ENCODE measurements at places on chromosomes 13 and 19. TPM values are rescaled to one million over a fixed set of nuclear protein-coding genes. Genes with fewer than 3 reads are reported as not detected.

GRCh38 chr13:26899202-26899601 is 138.6 kb upstream of the GPR12 start:
- no peaks in the 10 kb centered on the region for H3K36me3 ChIP-seq
- peaks cover 16% of the 10 kb centered on the region for H3K27me3 ChIP-seq
- no peaks in the 10 kb centered on the region for H3K4me1 ChIP-seq
- no peak overlapping the region for H3K27ac ChIP-seq
- no peak for DNase-seq
- no peak overlapping the region for H3K4me3 ChIP-seq

- no peak overlapping the region for H3K4me3 ChIP-seq
- H3K36me3 ChIP-seq: peaks cover 2% of the 10 kb centered on the region
- H3K27me3 ChIP-seq: peaks cover 7% of the 10 kb centered on the region
- no peak overlapping the region for H3K27ac ChIP-seq
- DNase-seq: no peak
- no peaks in the 10 kb centered on the region for H3K4me1 ChIP-seq
Observed at GRCh38 chr19:53915000-53915399, 5.9 kb downstream of the CACNG7 start.

DNA sequence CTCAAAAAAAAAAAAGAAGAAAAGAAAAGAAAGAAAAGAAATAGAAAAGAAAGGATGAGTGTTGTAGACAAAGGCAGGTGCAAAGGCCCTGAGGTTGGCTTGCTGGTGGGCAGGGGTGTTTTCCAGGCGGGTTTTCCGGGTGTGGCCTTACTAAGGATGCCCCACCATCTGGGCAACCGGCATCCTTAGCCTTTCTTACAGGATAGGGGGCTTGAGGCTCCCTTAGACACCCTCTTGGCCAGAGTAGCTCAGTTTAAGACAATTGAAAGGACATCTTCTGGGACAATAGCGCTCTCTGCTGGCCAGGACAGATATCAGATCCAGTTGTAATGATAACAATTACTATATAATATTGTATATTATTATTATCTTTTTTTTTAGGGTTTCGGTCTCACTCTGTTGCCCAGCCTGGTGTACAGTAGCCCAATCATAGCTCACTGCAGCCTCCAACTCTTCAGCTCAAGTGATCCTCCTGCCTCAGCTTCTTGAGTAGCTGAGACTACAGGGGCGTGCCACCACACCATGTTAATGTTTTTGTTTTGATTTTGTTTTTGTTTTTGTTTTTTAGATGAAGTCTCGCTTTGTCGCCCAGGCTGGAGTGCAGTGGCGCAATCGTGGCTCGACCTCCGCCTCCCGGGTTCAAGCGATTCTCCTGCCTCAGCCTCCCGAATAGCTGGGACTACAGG is 1.4 kb upstream of the QTRT1 start:
- H3K27me3 ChIP-seq: no peaks in the 10 kb centered on the region
- H3K36me3 ChIP-seq: no peaks in the 10 kb centered on the region
- DNase-seq: peak; percentile 54
- no peak overlapping the region for H3K27ac ChIP-seq
- H3K4me1 ChIP-seq: no peaks in the 10 kb centered on the region
- no peak overlapping the region for H3K4me3 ChIP-seq

- no peaks in the 10 kb centered on the region for H3K27me3 ChIP-seq
- H3K36me3 ChIP-seq: no peaks in the 10 kb centered on the region
- no peak overlapping the region for H3K27ac ChIP-seq
Observed at GRCh38 chr13:35216131-35216530, 260.4 kb downstream of the MAB21L1 start.

DNA sequence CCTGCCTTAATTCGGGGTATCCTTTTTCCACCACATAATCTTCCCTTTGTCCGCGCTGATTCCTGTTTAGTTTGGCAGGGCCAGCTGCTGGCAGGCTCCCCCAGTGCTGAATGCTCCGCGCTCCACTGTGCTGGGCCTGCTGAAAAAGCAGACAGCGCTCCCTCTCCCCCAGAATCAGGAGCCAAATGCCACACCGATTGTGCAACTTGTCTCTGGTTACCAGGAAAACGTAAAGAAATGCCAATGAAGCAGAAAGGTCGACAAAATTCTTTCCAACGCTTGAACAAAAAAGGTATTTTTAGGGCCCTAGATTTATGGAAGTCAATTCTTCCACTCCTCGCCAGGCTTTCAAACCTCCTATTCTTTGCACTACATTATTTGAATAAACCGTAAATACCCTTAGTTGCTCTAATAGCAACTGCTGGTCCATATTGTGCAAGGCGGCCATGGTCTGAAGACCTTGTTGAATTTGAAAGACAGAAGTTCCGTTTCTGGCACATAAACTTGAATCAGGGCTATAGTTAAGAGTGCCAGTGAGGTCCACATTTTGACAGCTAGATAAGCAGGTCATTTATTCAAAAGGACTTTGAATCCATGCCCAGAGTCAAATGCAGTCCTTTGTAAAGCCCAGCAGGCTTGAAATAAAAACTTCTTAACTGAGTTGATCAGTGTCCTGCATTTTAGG is 206.7 kb upstream of the RFC3 start:
- H3K36me3 ChIP-seq: no peaks in the 10 kb centered on the region
- peaks cover 5% of the 10 kb centered on the region for H3K4me1 ChIP-seq
- peak overlapping the region; percentile 78 for H3K27ac ChIP-seq
- H3K27me3 ChIP-seq: no peaks in the 10 kb centered on the region
- H3K4me3 ChIP-seq: no peak overlapping the region

DNA sequence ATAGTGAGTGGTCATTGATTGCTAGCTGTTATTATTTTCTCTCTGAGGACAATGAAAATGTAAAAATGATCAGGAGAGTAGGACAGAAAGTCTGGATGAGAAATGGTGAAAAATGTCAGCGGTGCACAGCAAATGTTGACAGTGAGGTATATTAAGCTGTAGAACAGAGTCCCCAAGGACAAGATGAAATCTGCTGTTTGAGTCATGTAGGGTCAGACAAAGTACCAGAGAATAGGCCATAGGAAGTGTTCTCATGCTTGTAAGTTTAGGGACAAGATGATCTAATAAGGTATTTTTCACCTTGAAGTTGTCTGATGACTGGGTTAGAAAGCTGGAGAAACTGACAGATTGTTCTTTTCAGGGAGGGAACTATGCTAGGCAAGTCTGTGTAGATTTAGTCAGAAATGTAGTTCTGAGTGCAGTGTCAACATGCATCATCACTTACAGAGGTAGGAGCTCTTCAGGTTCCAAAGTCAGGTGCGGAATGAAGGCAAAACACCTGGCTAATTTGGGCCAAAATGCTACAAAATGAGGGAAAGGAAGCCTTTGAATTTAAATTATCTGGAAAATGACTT is 369.3 kb downstream of the DLEU7 start:
- H3K4me1 ChIP-seq: no peaks in the 10 kb centered on the region
- no peak overlapping the region for H3K27ac ChIP-seq
- DNase-seq: no peak
- H3K27me3 ChIP-seq: peaks cover 1% of the 10 kb centered on the region
- no peak overlapping the region for H3K4me3 ChIP-seq

DNA sequence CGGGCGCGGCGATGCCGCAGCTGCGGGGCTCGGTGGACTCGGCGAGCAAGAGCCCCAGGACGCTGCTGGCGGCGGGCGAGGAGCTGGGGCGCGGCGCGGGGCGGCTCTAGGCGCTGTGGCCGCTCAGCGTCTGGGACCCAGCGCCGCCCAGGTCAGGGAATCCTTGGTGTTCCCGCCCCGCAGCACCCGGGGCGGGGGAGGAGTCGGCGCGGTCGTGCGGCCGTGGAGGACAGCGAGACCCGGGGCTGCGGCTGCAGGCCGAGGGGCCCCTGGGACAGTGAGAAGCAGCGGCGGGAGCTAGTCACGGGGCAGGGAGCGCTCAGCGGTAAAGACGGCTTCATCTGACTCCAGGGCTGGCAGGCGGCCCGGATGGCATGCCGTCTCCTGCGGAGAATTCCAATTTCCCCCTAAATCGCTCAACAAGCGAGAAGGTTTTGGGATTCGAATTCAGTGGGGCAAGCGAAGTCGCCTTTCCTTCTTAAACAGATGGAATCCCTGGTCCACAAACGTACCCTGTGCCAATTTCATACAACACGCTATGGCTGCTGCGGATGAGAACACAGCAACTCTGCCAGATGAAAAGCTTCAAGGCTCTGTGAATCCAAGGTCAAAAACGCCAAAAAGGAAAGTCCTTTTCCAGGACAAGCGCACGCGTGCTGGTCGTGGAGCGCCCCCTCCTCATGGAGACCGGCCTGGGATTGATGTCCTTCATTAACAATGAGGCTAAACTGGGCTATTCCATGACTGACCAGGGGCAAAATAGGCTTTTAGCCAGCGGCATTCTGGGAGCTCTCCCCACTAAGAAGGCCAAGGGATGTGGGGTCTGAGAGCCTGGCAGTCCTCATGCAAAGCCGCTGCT is 4.2 kb upstream of the ZSCAN4 start:
- peak overlapping the region; percentile 54 for H3K4me3 ChIP-seq
- H3K4me1 ChIP-seq: no peaks in the 10 kb centered on the region
- DNase-seq: peak; percentile 31
- H3K27me3 ChIP-seq: peaks cover 3% of the 10 kb centered on the region
- peak overlapping the region; percentile 14 for H3K27ac ChIP-seq

GRCh38 chr19:1066748-1067340 is at the start of gene ARHGAP45:
TSS of gene ARHGAP45 (plus strand) at chr19:1067167. CDS start at chr19:1067406, 239 bp downstream.
- no peak for DNase-seq
- H3K36me3 ChIP-seq: no peaks in the 10 kb centered on the region
- H3K27me3 ChIP-seq: peaks cover 41% of the 10 kb centered on the region
- peaks cover 3% of the 10 kb centered on the region for H3K4me1 ChIP-seq

DNA sequence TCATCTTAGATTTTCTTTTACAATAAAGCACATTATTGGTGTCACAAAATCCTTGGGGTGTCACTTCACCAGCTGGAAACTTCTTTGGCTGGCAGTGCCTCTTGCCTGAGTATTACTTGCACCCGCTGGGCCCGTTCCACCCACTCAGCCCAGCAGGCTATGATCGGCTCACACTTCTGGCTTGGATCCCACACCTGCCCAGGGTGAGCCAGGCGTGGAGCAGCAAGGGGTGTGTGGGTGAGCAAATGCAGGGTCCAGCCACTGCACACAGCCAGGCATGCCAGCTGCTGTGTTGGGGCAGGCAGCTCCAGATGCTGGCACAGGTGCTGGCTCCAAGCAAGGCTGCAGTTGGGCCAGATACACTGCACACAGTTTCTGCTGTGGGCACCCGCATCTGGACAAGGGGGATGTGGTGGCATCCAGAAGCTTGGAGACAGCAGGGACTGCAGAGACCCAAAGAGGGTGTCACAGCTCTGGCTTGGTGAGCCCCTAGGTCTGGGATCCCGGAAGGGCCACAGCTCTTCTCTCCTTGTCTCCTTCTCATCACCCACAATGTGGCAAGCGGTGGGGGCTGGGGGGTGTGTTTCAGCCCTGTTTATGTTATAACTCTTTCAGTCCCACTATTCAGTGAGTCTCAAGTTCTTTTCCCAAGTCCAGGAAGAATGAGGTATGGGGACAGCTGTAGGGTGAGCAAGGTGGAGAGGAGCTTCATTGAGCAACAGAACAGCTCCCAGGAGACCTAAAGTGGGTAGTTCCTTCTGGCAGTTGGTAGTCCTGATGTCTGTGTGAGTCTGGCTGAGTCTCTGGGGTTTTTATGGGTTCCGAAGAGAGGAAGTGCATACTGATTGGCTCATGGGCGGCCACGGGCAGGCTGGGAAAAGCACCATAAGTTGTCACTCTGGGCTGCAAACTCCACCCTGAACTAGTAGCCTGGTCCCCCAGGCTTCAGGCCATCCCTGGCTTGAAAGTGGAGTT is 25.3 kb upstream of the TBC1D4 start:
- no peaks in the 10 kb centered on the region for H3K27me3 ChIP-seq
- H3K4me3 ChIP-seq: no peak overlapping the region
- no peaks in the 10 kb centered on the region for H3K36me3 ChIP-seq

GRCh38 chr19:13849991-13850909 is 26.7 kb upstream of the NANOS3 start:
- DNase-seq: peak; percentile 71
- no peaks in the 10 kb centered on the region for H3K27me3 ChIP-seq
- peak overlapping the region; percentile 1 for H3K4me3 ChIP-seq
- H3K36me3 ChIP-seq: no peaks in the 10 kb centered on the region
- H3K27ac ChIP-seq: peak overlapping the region; percentile 98

- H3K36me3 ChIP-seq: peaks cover 7% of the 10 kb centered on the region
- H3K4me1 ChIP-seq: peaks cover 23% of the 10 kb centered on the region
- no peak overlapping the region for H3K27ac ChIP-seq
- no peak overlapping the region for H3K4me3 ChIP-seq
- no peaks in the 10 kb centered on the region for H3K27me3 ChIP-seq
Observed at GRCh38 chr13:98206946-98207345, 29.9 kb upstream of the RNF113B start.

GRCh38 chr13:108342369-108343289 is 73.1 kb downstream of the TNFSF13B start:
- H3K4me3 ChIP-seq: no peak overlapping the region
- H3K27ac ChIP-seq: no peak overlapping the region
- no peaks in the 10 kb centered on the region for H3K36me3 ChIP-seq
- DNase-seq: peak; percentile 35
- H3K4me1 ChIP-seq: no peaks in the 10 kb centered on the region

DNA sequence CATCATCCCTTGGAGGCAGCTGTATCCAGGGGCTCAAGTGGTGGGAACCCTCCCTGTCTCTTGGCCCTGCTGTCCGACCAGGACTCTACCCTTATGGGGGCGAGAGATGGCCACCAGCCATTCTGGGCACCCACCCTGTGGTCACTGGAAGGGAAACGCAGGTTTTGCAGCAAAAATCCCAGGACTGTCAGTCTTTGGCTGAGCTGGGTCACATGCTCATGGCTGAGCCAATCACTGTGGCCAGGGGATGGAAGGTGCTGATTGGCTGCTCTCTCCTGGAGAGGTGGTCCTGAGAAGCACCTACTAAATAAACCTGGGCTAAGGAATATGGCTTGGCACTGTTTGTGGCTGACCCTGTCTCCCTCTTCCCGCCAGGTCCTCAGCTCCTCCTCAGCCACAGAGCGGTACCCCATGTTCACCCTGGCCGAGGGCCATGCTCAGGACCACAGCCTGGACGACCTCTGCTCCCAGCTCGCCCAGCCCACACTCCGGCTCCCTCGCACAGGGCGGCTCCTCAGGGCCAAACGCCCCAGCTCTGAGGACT is 8.9 kb downstream of the ATG4D start:
- H3K4me3 ChIP-seq: no peak overlapping the region
- no peak overlapping the region for H3K27ac ChIP-seq
- H3K36me3 ChIP-seq: peaks cover 68% of the 10 kb centered on the region
- no peaks in the 10 kb centered on the region for H3K4me1 ChIP-seq
- DNase-seq: no peak
- no peaks in the 10 kb centered on the region for H3K27me3 ChIP-seq

The ZNF573 gene
- polyA plus RNA-seq: 0.80 TPM

The ERICH6B gene
- not detected for polyA plus RNA-seq

The BRSK1 gene
- polyA plus RNA-seq: 22.3 TPM

The SHFL gene
- polyA plus RNA-seq: 34.3 TPM

Data from IMR-90 (cell line).